ENCODE measurements at places on chromosomes 1 and 21. TPM values are rescaled to one million over a fixed set of nuclear protein-coding genes. Genes with fewer than 3 reads are reported as not detected.

DNA sequence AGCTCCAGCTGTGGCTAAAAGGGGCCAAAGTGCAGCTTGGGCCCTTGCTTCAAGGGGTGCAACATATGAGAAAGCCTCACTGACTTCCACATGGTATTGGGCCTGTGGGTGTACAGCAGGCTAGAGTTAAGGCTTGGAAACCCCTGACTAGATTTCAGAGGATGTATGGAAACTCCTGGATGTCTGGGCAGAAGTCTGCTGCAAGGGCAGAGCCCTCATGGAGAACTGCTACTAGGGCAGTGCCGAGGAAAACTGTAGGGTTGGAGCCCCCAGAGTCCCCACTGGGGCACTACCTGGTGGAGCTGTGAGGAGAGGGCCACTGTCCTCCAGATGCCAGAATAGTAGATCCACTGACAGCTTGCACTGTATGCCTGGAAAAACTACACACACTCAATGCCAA lies 69.5 kb downstream of the XCL2 start:
- no peak for DNase-seq

GRCh38 chr1:177044390-177044789 lies 120.1 kb downstream of the ASTN1 start:
- DNase-seq: no peak

- DNase-seq: no peak
Observed at GRCh38 chr1:236072001-236072400, 7.1 kb upstream of the NID1 start.

GRCh38 chr1:166974647-166975345 lies 544 bp downstream of the ILDR2 start:
- DNase-seq: peak; percentile 19

GRCh38 chr21:38440746-38441145 lies 57.5 kb downstream of the ERG start:
- no peak for DNase-seq

Gene SELE
- 0.48 TPM for polyA plus RNA-seq
